Liver (tissue), 10 donors: ENCODE measurements at places on chromosomes 2 and 18.

GRCh38 chr2:201685156-201685555 is 13.3 kb downstream of the MPP4 start:
- DNase-seq = no peak

GRCh38 chr2:25833566-25833965 is 44.7 kb downstream of the ASXL2 start:
- no peak for DNase-seq

DNA sequence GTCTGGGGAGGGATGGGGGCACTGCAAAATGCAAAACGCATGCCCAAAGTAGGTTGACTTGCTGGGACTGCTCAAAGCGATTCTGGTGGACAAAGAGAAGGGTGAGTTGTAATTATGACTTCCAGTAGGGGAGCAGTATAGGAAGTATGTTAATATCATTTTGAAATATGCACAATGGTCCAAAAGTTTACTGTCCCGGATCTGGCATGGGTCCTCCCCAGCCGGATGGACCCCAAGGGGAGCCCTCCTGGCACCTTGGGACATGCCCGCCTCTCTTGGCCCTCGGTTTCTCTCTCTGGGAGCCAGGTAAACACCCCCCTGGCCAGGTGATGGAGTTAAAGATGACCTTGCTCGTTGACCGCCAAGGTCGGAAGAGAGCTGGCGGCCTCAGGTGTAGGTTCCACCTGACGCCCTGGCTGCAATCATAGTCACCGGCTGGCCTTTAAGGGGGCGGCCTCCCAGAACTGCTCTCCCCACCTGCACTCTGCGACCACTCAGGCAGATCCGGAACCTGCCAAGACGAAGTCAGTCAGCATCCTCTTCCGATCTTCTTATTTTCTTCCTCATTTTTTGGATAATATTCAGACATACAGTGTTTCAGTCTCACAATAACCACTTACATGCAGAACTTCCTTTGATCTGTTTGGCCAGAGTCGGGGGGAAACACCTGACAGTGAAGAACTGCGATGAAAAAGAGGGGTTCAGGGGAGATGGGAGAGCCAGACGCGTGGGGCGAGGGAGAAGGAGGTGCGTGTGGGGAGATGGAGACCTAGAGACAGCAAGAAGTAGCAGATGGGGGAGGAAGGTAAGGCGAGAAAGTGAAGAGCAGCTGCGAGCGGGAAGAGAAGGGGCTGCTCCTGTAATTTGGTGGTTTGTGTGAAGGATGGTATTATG is 148.3 kb downstream of the MEIS1 start:
- no peak for DNase-seq

DNA sequence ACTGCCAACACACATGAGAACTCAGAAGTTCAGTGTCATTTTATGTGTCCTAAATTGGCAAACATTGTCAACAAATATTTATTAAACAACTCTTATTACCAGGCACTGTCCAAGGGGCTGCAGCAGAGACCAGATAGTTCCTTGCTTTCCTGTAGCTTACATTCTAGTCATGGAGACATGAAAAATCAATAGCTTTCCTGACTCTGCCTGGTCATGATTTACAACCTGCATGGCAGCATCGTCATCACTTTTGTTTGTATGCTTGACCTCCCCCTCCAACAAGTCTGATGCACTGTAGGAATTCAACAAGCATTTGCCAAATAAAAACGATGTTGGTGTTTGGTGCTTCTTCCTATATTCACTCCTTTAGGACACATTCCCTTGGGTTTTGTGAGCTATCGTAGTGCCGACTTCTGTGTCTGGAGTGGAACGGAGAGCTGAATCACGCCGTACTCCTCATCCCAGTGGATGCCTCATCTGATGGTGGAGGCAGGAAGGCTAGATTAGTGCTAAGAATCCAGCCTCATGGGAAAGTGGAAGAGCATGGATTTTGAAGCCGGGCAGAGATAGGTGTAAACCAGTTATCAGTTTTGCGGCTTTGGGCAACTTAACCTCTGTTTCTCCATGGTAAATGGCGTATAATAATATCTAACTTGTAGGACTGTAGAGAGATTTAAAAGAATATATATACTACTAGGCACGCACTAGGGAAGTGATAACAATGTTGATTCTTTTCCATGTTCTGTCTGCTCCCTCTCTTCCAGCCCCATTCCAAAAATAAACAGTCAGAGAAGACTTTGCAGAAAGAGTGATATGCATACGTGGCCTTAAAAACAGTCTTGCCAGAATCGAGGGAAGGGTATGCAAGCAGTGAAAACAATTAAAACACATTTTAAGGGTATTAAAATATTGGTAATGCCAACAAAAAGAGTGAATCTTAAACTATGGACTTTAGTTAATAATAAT is 120.5 kb upstream of the ZFP36L2 start:
- no peak for DNase-seq

DNA sequence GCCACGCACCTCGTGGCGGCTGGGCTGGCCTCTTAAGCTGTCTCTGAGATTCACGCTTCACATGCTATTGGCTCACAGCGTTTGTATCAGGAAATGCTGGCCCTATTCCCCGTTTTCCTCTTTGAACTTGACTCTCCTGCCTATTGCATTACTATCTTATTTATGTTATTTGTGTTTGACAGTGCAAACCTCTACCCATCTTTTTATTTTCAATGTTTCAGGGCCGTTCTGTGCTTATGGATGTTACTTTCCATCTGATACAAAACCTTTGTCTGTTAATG is 149.9 kb upstream of the TWIST2 start:
- DNase-seq = no peak

DNA sequence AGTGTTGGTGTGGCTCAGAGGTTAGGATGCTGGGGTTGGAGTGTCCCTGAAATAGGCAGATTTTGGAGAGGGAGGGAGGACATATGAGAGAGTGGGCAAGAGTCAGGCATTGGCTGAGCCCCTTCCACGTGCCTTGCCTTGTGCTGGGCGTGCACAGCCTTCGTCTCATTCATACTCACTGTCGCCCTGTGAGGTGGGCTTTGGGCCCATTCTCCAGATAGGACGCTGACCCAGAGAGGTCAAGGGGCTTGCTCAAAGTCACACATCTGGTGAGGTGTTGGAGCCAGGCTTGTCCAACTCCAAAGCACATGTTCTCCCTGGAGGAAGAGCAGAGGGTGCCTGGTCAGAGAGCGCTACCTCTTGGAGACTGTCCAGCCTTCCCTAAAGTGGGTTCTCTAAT is 166.8 kb downstream of the DYSF start:
- no peak for DNase-seq

DNA sequence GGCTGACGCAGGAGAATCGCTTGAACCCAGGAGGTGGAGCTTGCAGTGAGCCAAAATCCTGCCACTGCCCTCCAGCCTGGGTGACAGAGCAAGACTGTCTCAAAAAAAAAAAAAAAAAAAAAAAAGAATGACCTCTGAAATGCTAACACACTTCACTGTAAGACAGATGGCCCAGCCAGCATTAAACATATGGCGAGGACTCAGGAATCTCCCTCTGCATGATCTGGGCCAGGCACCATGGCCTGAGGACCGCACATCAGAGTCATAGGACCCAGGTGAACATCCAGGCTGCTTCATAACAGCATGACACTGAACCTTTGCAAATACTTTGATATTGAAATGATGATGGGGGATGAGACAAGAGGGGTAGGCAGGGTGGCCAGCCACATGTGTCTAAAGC is 56.1 kb upstream of the DNMT3A start:
- no peak for DNase-seq

DNA sequence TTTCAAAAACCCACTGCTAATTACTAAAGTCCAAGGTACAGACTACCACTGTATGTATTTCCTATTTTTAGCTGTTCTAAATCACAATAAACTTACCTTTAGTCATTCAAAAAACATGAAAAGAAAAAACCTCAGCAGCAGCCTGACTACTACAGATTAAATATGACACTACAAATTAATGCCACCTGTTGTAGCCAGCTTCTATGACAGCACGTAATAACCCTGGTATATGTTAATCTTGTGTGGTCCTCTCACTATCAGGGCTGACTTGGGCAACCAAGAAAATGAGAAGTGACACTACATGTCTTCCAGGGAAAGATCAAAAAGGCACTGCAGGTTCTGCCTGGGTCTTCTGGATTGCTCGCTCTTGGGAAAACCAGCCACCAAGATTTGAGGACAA is 90.6 kb upstream of the FAM124B start:
- DNase-seq = no peak

DNA sequence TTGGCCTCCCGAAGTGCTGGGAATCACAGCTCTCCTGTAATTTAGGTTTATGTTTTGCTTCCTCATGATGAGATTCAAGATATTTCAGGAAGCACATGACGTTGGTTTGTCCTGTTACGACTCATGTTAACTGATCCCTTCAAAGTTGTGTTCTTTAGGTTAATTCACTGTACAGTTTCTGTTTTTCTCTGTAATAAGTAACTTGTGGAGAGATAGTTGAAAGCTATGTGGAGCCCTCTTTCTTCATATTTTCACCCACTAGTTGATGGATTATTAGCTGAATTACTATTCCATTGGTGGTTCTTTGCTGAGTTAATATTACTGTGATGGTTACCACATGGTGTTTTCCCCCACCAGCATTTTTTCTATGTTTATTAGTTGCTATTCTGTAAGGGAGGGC is 18.3 kb upstream of the CHCHD5 start:
- no peak for DNase-seq

- no peak for DNase-seq
These were observed 171.2 kb downstream of the FAM210A start for GRCh38 chr18:13555192-13555591.

GRCh38 chr2:128187032-128187654 is 96.1 kb downstream of the UGGT1 start:
- no peak for DNase-seq

DNA sequence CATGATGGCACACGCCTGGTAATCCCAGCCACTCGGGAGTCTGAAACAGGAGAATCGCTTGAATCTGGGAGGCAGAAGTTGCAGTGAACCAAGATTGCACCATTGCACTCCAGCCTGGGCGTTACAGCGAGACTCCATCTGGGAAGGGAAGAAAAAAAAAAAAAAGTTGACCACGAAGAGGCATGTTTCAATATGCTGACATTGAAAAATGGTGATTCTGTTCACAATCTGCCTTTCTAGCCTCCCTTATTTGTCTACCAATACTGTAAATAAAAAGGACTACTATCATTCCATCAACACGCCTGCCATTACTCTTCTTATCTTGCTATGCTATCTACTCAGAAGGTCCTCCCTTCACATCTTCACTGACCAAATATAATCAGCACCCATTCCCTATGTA is 18.4 kb downstream of the GFPT1 start:
- no peak for DNase-seq

DNA sequence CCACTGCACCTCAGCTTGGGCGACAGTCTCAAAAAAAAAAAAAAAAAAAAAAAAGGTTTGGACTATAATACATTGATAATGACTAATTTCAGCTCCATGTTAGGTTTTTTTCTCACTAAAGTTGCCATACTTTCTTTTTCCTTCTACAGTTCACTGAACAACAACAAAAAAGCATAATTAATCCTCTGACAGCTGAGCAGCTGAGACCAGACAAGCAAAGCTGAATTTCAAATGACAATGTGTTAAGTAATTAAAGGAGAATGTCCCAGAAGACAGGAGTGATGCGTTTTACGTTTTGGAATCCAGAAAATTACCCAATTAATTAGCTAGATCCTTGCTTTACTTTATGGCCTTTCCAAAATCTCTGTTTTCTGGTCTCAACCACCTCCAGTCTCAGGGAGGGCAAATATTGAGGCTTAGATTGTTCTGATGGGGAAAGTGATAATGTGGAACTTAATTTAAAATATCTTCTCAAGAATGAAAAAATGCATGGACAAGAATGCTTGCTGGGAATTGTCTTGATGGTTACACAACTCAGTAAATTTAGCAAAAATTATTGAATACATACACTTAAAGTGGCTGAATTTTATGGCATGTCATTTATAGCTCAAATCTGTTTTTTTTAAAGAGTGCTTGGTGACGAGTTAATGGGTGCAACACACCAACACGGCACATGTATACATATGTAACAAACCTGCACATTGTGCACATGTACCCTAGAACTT is 17.4 kb upstream of the RMDN2 start:
- DNase-seq = no peak
